ENCODE measurements at places on chromosomes 5 and 9.

DNA sequence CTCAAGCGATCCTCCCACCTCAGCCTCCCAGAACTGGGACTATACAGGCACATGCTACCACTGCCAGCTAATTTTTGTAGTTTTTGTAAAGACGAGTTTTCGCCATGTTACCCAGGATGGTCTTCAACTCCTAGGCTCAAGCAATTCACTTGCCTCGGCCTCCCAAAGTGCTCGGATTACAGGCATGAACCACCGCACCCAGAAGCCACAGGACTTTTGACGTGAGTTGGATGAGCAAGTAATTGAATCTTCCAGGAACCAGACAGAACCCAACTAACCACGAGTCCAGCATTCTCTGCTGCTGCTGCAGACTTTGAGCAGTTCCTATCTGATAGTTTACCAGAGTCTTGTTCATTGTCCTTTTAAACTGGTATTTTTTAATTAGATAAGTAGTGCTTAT is 9.6 kb upstream of the ATP6V0E1 start:
- no peak for DNase-seq

DNA sequence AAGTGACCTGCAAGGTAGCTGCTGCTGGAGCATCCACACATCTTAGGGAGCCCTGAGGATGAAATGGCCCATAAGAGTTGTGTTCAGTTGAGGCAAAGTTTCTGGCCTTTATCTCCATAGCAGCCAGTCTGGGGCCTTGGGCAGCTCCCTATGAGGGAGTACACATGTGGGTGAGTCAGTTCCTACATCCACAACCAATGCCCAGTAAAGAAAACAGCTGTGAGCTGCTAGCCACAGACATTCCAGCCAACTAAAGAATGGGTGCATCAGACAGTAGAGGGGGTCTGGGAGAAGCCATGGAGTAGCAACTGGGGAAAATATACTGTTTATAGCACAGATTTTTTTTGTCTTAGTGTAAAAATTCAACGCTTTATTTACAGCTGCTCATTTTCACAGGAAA is 720.7 kb downstream of the TLE1 start:
- DNase-seq, result no peak

- peak; percentile 58 for DNase-seq
These were observed 28.3 kb upstream of the CRB2 start for GRCh38 chr9:123327697-123328100.

- DNase-seq, result no peak
These were observed 214.4 kb upstream of the S1PR3 start for GRCh38 chr9:88776717-88777497.

- no peak for DNase-seq
These were observed 168.3 kb downstream of the LPAR1 start for GRCh38 chr9:110869931-110870330.

DNA sequence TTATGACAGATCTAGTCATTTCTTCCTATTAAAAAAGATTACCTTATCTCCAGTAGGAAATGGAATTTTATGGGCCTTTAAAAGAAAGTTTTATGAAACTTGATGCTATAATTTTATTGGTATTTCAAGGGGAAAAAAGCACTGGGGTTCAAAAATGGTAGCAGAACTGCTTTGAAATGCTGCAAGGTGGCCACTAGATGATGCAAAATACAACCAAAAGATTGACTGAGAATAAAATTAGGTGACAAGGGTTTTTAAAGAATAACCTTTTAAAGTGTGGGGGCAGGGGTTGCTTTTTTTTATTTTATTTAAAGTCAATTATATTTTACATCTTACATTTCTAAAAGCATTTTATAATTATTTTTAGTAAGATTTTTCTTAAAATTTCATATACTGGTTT is 61.7 kb downstream of the KLF9 start:
- no peak for DNase-seq

DNA sequence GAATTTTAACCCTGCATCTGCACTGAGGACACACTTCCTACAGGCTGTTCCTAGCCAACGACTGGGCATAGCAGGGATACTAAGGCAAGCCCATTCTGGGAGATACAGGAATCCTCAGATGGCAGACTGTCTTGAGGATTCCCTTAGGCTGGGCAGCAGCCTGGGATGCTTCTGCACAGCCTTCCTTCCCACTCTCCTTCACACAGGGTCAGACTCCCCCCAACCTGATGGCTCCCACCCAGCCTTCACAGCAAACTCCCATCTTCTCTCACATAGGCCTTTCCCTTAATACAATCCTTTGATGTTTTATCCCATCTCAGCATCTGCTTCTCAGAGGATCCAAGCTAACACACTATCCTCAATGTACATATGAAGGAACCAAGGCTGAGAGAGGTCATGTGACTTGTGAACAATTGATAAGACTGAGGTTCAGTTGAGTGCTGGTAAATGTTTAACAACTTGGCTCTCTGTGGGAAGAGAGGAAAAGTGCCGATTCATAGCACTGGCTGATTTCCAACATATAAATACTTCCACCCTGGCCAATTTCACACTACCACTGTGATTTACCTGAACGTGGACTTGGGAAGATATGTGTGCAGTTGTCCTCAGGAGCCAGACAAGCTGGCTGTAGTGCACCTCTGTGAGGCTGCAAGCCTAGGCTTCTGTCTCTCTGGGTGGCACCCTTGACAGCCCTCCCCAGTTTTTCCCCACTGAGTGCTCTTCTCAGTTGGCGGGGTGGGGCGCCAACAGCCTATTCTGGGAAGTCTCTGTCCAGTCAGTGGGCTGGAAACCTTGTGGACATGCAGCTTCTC is 120.2 kb upstream of the TRIM32 start:
- no peak for DNase-seq

Data from transverse colon (tissue), 4 donors.